H9 (cell line): ENCODE measurements at places on chromosomes 7 and 10.

GRCh38 chr7:139727151-139727705, 50.6 kb downstream of the HIPK2 start:
- no peak for DNase-seq

- DNase-seq = no peak
Observed at GRCh38 chr7:129908181-129908580, 44.6 kb downstream of the UBE2H start.

DNA sequence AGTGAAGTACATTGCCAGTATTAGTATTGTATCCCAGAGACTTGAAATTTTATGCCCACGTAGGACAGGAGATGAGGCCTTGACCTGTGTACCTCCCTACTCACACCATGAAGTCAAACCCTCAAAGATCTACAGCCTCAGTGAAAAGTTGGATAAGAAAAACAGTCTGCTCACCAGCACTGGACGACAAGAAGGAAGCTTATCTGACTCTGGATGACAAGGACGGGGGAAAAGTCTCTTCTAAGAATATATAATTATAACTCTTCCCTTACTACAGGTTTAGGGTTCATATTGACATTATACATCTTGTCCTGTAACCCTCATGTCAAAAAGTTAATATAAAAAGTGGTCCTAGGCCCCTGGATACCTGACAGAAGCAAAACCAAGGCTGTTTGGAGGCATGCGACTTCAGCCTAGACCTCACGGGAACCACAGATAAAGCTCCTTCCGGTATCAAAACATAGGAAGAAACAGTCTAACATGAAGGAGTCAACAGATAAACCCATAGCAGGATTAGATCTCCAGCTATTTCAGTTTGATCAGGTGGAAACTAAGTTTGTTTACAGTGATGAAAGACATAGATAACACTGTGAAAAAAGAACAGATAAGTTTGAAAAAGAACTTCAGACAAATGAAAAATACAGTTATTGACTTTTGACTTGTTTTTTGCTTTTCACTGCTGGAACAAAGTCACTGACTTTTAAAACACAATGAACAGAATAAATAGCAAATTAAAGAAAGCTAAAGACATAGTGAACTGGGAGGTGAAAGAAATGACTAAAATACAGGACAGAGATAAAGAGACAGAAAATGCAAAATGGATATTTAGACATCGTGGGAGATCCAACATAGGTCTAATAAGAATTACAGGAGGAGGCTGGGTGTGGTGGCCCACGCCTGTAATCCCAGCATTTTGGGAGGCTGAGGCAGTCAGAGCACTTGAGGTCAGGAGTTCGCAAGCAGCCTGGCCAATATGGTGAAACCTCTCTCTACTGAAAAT, 145.9 kb downstream of the PHTF2 start:
- DNase-seq = no peak

DNA sequence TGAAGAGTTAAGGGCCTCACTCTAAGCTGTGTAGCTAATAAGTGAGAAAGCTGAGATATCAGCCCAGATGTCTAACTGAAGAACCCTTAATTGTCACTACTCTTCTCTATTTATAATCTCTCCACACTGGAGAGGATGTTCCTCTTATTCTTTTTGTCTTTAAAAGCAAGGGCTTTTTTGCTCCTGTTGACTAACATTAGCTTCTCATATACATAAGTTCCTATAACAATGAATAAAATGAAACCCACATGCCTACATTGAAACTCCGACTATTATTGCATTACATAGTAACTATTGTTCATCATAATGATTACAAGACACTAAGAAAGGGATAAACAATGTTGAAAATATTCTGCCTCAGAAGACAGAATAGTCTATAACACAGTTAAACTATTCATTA, 67.1 kb downstream of the GNAT3 start:
- no peak for DNase-seq

GRCh38 chr10:72980348-72980747, 25.7 kb upstream of the PLA2G12B start:
- no peak for DNase-seq

DNA sequence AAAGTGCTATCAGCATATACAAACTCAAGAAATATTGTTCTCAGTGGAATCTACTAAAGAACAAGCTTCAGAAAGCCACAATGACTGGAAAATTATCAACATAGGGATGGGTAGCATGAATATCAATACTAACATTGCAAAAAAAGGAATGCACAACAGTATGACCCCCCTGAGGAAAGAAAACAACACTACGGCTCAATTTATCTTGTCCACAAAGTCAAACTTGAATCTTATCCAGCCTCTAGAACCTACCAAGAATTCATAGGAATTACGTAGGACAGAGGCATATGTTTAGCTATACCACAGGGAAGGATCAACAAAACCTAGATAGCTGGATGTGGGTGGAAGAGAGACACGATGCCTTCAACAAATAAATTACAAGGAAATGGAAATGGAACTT, 54.6 kb downstream of the AGMO start:
- DNase-seq = no peak

GRCh38 chr7:123599766-123600165, 1.9 kb upstream of the ASB15 start:
- no peak for DNase-seq

- DNase-seq = no peak
Observed at GRCh38 chr7:13987395-13987794, 2.1 kb downstream of the ETV1 start.

GRCh38 chr7:134457210-134457609, 1.7 kb downstream of the AKR1B1 start:
- DNase-seq = no peak

DNA sequence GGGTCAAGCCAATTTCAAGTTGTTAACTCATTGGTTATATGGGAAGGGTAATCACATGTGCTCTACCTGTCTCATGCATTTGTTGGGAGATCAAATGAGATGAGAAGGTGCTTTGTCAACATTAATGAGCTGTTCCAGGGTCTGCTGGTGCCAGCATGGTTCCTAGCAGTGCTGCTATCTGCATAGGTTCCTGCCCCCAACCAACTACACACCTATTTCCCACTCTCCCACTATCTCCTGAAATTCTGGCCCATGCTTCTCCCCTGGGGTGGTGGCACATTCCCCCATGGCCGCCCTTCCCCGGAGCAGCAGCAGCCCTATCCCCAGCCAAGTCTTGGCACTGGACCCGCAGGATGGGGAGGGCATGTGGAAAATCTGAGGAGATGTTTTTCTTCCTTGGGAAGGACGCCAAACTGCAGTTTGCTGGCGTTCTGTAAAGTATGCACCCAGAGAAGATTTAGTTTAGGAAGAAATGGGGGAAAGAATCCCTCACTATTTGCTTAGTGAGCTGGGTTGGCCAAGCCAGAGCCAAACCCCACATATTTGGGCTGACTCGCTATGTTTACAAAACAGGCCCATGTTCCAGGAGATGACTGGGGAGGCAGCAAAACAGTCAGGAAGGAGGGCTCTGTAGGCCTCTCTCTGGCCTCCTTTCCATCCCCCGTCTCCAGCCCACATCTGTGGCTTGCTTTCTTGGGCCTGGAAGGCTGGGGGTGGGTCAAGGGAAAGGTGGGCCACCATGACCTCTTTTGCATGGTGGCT, 42.5 kb downstream of the PPP1R3C start:
- DNase-seq = no peak

DNA sequence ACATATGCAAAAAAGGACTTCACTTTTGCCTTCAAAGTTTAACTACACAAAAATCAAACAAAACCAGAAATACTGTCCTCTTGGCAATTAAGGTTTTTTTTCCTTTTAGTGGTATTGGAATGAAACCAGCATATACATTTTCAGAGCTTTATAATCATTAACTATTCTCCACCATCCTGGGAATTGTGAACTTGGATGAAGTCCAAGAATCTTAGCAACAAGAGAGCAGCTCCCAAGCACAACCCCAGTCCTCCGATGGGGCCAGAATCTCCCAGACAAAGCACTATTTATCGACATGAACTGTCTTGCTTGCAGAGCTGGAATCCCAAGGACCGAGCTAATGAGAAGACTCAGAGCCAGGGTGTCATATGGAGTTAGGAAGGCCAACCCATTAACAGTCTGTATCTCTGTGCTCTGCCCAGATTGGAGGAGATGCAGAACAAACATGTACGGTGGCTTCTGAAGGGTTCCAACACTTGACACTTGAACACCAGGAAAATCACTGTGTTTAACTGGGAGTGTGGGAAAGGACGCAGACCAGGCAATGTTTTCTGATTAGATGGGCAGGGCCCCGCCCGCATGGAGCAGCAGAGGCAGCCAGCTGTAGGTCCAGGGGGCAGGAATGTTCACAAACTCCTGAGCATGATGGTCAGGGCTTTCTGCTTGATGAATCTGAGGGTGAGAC, 35.5 kb downstream of the PPP1R3C start:
- no peak for DNase-seq

DNA sequence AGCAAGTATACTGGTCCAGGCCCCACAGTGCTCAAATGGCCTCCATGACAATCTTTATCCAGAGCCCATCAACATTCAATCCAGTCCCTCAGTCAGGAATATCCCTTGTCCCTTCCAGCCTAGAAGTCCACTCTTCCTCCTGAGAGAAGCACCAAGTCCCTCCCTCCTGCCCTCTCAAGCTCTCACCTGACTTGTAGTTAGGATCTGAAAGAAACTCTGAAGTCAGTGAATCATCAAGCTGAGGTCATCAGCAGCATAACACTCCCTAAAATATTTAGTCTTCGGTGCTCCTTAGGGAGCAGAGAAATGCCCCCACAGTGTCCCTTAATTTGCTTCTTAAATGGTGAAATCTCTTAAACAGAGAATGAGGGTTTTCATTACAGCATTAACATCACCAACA, 31.0 kb downstream of the GRM8 start:
- DNase-seq = no peak

- DNase-seq = no peak
Observed at GRCh38 chr10:59315465-59315864, 46.9 kb downstream of the FAM13C start.

DNA sequence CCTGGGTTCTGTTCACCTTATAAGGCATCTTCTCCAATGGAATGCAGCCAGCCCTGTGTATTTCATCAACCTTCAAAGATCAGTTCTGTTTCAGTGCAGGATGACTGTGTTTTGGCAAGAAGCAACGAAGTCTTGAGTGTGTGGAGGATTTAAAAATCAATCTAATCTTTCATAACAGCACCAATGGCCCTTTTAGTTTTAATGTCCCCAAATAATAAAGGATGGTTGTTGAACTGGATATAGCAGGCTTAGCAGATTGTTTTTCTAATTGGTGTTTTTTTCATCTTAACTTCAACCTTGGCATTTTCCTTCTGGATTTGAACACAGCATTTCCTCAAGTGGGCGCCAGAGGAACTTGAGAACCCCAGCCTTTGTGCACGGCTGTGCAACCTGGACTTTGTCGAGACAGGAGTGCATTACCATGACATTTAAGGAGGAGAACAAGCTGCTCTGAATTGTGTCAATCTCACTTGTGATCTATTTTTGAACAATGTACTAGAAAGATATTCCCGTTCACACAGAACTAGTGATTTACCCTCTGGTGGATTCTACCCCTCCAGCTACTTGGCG, 313.3 kb upstream of the AKR1E2 start:
- peak; percentile 36 for DNase-seq

GRCh38 chr10:103692436-103692951, 162.9 kb downstream of the SH3PXD2A start:
- DNase-seq = peak; percentile 47

GRCh38 chr10:6576326-6576725, 3.8 kb downstream of the PRKCQ start:
- DNase-seq = no peak

DNA sequence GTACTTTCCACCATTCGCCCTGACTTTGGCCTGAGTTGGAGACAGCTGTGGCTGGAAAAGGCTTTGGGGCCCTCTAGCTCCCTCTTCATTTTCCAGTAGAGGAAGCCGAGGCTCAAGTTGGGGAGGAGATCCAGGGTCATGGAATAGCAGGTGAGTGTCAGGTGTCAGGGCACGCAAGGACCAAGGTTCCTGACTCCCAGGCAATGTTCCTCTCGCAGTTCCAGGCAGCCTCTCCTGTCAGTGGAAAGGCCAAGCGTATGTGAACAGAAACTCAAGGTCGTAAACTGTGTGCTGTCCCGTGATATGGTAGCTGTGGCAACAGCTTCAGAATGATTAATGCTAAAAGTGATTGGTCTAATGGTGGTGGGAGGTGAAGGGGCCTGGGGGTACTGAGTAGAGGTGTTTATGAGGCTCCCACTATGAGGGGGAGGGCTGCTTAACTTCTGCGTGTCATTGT, 13.2 kb downstream of the ADAMTS14 start:
- peak; percentile 45 for DNase-seq

DNA sequence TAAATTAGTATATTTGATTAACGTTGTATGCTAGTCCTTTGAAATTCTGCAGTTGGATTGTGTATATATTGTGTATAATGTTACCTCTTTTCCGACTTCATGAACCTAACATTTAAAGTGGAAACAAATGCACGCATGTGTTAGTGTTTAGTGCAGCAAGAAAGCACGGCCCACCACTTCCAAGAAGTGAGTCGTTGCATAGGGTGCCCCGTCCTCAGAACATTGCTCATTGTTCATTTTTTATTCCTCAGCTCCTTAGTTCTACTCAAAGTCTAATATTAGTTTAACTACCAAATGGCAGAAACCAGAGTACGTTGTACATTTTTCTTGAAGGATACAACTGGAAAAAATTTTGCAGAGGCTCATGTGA, 407.6 kb downstream of the AUTS2 start:
- DNase-seq = no peak

- DNase-seq = no peak
Observed at GRCh38 chr7:133504825-133505224, 251.9 kb downstream of the EXOC4 start.

DNA sequence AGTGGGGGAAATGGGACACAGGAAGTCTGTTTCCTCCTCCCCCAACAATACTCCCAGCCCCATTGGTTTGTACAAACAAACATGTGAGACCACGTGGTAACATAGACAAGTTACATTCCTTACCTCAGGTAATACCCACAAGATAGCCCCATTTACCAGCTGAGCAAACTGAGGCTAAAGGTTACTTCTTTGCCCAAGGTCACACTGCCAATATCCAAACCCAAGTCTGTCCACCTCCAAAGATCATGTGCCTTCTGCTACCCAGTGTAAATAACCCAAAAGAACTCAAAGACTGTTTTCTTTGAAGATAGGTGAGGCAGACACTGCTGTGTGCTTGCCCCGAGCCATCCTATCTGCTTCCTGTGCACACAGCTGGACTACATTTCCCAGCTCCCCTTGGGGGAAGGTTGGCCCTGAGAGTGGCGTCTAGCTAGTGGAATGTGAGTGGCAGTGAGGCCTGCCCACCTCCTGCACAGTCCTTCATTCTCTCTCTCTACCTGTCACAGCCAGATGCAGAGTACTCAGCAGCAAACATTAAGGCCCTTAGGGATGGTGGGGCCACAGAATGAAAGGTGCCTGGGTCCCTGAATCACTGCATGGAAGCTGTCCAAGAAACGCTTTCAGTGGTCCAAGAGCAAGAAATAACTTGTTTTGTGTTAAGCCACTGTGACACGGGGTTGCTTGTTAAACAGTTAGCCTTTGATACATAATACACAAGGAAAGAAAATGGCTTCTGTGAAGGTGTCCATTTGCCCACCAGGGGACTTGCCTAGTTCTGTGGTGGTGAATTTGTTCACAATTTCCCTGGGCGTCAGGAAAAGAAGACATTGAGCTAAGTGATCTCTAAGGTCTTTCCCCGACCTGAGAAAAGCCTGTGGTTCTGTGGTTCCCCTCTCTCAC, 257.7 kb upstream of the NFE2L3 start:
- DNase-seq = peak; percentile 75
